ENCODE measurements at places on chromosomes 3 and 15. TPM values are rescaled to one million over a fixed set of nuclear protein-coding genes. Genes with fewer than 3 reads are reported as not detected.

DNA sequence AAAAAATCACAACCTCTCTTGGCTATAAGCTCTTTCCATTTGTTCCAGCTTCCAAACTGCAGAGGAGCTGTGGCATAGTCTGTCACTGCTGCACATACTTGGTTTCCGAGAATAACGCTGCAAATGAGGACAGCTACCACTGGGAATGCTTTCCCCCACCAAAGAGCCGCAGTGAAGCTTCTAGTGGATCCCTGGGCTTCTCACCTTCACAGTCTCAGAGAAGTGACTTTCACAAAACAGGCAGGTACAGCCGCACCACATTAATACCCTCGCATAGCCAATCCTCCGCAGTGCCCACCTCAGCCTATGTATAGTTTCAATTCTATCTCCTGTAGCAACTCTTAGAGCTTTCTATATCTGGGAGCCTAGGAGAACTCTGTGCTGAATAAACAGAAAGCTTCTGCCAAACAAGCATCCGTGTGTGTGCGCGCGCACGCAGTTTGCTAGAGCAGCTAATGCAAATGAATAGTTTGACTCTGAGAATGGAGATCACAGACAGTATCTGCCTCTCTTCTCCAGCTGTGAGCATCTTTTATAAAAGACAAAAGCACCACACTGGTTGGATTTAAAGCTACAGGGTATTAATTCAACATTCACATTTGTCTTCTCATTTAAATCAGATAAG, 81.9 kb upstream of the PLXND1 start:
- DNase-seq: peak; percentile 89
- no peak overlapping the region for H3K4me3 ChIP-seq
- no peaks in the 10 kb centered on the region for H3K27me3 ChIP-seq
- H3K27ac ChIP-seq: peak overlapping the region; percentile 40

GRCh38 chr3:171000281-171000680, 26.2 kb downstream of the SLC2A2 start:
- H3K27me3 ChIP-seq: no peaks in the 10 kb centered on the region
- no peak for DNase-seq
- H3K4me1 ChIP-seq: no peaks in the 10 kb centered on the region

DNA sequence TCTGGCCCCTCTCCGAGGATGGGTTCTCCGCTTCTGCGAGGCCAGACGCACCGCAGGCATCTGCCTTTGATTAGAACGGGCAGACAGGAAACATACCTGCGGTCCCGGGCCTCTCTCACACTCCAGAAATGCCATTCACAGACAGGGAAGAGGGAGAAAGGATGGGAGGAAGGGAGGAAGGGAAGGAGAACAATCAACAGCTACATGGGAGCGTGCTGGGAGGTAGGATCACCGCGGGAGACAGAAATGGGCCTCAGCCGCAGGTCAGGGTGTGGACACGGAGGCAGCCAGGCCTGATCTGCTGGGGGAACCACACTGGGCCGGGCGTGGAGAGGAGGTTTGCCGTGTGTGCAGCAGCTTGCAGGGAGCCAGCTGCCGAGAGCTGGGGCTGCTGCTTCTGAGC, 90.7 kb upstream of the RGMA start:
- H3K36me3 ChIP-seq: no peaks in the 10 kb centered on the region
- H3K27ac ChIP-seq: no peak overlapping the region
- DNase-seq: no peak
- H3K27me3 ChIP-seq: no peaks in the 10 kb centered on the region

GRCh38 chr3:150210461-150211110, 197.5 kb upstream of the TSC22D2 start:
- no peak for DNase-seq
- no peak overlapping the region for H3K27ac ChIP-seq
- H3K4me1 ChIP-seq: no peaks in the 10 kb centered on the region
- no peaks in the 10 kb centered on the region for H3K27me3 ChIP-seq

ANKDD1A gene
- total RNA-seq: 6.3 TPM

ITIH3 gene
- total RNA-seq: 1.5 TPM

CSPG5 gene
- total RNA-seq: 3.8 TPM
